ENCODE measurements at places on chromosomes 1 and 21.

DNA sequence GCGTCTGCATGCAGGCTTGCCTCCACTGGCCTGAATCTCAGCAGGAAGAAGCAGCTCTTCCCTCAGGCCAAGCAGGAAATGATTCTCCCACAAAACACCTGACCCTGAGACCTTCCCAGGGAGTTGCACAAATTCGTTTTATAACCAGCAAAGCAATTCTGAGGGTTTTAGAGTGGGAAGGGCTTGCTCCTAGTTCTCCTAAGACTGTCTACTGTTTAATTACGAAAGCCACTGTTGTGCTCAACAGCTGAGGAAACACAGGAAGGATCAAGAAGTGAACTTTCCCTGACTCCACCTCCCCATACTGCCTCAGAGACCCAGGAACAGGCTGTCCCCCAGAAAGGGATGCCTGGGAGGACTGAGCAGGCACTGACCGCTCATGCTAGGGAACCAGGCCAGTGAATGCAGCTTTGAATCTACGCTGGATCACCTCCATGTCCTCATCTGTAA lies 37.0 kb upstream of the PUM1 start:
- no peak for DNase-seq

GRCh38 chr21:44874240-44874496 lies 678 bp upstream of the PTTG1IP start:
- DNase-seq, result no peak

DNA sequence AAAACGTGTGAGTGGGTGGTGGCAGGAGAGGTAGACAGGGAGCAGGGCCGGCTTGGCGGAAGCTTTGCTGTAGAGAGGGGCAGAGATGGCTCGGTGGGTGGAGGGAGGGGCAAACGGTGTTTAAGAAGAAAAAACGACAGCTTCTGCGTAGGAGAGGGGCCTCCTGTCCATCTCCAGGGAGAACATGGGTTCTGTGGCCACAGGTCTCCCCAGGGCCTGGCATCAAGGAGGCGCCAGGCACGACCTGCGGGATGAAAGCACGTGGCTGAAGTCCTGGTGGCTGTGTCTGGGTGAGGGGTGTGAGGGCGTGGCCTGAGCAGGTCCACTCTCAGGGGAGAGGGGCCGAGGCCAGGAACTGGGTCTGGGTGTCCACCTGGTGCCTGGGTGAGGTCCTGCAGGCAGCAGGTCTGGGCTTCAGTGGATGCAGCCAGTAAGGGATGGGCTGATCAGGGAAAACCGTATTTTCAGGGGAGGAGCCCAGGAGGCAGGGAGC lies 940 bp upstream of the PRKCZ start:
- no peak for DNase-seq

DNA sequence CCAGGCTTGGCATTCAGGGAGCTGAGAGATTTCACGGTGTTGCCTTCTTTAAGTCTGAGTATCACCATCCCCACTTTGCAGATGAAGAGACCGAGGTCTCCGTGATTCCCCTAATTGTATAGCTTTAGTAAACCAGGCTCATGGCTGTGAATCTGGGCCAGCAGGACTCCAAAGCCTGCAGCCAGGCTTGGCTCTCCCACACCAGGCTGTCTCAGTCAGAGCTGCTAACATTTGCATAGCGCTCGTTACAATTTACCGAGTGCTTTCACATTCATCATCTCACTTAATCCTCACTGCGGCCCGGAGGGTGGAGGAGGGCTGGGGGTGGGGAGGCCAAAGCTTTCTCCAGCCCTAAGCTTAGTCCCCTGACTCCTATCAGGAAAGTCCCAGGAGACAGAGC lies 11.7 kb downstream of the C1orf94 start:
- DNase-seq, result no peak

DNA sequence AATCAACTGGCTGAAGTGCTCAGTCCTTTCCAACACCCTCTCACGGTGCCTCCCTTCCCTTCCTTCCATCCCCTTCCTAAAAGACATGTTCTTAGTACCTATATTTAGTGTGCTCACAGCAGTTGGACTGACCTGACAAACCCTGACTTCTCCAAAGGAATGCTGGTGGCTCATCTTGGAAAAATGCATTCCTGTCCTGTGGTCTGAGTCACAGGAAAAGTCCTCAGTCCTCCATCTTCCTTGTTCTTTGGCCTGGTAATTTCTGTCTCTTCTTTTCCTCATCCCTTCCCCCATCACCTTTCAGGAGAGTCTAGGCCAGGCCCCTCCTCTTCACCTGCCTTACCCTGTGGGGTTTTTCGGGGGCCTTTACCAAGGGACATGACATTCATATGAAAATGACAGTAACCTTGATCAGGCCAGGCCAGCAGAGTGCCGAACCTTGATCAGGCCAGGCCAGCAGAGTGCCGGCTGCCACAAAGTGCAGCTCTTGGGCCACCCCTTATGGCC lies 7.2 kb downstream of the ATP1B1 start:
- no peak for DNase-seq

GRCh38 chr1:43434256-43434655 lies 19.5 kb downstream of the HYI start:
- DNase-seq, result no peak

DNA sequence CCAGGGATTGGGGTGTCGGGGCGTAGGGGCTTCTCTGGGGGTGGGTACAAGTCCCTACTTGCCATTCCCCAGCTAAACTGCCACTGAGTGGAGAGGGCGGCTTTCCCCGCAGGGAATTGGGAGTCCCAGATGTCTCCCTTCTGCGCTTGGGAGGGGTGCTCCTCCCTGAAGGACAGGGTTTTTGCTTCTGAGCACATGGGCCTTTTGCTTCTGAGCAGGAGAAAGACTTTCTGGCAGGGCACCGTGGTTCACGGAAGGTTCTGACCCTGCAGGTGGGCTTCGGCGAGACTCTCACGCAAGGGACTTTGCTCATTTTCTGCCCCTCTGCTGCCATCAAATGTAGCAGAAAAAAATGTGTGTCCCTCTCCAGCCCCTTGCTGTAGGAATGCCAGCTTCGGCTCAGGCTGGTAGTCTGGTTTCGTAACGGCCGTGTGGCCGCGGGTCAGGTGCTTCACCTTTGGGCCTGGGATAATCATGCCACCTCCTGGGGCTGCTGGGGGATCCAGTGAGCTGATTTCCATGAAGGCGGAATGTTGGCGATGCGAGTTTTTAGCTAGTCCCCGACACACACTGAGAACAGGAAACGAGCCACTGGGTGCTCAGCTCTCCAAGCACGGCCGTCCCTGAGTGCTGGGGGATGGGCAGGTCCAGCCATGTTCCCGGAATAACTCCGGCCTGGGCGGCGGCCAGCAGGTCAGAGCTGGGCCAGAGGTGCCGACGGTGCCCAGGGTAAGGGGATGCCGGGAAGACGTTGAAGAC lies 364.0 kb downstream of the CAMTA1 start:
- DNase-seq, result no peak

GRCh38 chr1:119327450-119328155 lies 41.0 kb upstream of the HAO2 start:
- DNase-seq, result peak; percentile 3

DNA sequence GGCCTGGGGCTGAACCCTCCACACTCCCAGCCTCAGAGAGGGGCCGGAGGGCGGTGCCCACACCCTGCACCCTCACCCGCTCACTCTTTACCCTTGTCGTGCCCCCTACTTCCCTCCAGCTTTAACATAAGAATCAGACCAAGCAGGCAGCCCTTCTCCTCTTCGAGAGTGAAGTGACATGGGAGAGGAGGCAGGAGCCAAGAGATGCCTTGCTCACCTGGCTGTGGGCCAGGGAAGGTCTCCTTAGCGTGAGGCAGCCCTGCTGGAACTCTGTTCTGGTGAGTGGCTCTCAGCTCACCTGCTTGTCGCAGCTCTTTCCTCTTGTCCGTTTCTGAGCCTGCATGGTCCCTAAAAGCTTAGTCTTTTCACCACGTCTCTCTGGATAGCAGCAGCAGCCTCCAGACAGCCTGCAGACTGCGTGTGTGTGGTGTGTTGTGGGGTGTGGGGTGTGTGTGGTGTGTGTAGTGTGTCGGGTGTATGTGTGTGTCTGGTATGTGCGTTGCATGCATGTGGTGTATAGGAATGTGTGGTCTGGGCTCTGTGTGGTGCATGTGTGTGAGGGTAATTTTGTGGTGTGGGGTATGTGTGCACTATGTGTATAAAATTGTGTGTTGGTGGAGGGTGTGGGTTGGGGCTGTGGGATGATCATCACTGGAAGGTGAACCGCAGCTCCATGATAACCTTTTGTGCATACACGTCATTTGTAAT lies 86.7 kb downstream of the CCDC185 start:
- no peak for DNase-seq

- DNase-seq, result no peak
These were observed 11.5 kb downstream of the BCAR3 start for GRCh38 chr1:93670141-93670540.

GRCh38 chr21:15098181-15098580 lies 33.4 kb upstream of the NRIP1 start:
- DNase-seq, result no peak

DNA sequence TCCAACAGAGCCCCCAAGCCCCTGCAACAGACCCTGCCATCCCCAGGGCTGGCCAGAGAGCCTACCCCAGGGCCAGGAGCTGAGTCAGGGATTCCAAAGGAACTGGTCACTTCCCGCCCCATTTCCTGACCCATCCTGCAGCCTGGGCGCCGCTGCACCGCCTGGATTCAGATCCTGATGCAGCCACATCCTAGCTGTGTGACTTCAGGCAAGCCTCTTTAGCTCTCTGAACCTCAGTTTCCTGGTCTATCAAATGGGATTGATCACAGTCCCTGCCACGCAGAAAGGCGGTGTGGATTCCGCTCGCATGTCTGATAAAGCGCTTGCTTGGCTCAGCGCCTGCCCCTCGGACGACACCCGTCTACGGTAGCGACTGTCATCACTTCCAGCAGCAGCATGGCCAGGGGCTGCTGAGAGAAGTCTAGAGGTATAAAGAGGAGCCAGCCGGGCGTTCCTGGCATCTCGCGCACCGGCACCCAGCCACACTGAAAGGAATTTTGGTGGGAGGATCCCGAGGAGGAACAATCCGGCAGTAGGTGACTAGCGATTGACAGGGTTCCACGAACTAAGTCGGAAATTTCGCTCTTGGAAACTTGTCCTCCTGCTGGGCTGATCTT lies 10.1 kb downstream of the EPHA2 start:
- DNase-seq, result no peak

GRCh38 chr1:160866001-160866694 lies 3.5 kb upstream of the CD244 start:
- no peak for DNase-seq

- DNase-seq, result peak; percentile 20
These were observed 918 bp downstream of the MIB2 start for GRCh38 chr1:1616045-1616790.

DNA sequence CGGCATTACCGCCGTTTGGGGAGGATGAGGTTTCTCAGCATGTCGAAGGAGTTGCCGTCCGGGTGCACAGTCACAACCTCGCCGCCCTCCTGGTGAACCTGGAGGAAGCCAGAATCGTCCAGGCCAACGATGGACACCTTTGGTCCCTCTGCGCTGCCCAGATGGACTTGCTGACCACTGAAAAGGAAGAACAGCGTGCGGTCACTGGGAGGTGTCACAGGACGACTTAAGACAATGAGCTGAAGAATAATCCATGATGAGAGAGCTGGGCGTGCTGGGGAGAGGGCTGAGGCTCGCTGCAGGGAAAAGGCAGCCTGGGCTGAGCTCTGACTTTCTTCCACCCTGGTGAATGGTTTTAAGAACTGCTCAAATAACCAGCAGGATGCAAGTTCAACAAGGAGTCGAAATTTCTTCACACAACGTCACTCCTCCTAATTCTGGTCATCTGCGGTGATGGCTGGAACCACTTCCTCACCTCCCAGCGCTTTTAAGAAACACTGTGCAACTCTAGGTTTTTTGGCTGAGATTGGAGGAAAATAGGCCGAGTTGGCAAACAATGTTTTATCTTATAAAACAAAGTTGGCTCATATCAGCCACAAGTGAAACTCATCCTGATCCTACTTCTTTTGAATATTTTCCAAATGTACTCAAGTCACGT lies 55.5 kb downstream of the SIM2 start:
- no peak for DNase-seq

DNA sequence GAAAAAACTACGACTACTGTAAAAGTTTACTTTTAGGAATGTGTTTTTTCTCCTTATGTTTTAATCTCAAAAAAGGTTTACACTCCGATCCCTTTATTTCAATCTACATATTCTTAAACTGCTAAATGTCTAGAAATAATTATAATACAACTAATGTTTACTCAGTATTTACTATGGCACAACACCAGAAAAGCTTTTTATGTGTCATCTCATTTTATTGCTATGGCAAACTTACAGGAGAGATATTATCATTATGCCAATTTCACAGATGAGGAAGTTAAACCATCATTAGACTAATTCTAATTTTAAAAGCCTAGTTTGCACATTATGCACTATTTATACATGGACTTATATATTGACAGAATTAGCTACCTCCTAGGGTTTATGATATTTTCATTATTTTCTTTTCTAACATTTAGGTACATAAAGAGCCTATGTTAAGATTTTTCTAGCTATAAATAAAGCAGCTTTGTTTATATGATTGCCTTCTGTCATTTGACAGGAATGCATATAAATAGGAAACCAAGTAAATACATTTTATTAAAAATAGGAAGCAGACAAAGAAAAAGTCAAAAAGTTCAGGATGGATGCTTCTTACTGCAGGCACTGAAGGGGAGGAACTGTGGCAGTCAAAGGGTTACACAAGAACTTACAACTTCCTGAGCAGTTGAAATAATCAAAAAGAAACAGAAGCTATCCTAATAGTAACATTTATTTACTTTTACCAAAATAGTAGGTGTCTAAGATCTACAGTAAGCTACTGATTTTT lies 442.4 kb downstream of the LTN1 start:
- DNase-seq, result no peak

- no peak for DNase-seq
These were observed 202.7 kb downstream of the CAMTA1 start for GRCh38 chr1:6987940-6988339.

DNA sequence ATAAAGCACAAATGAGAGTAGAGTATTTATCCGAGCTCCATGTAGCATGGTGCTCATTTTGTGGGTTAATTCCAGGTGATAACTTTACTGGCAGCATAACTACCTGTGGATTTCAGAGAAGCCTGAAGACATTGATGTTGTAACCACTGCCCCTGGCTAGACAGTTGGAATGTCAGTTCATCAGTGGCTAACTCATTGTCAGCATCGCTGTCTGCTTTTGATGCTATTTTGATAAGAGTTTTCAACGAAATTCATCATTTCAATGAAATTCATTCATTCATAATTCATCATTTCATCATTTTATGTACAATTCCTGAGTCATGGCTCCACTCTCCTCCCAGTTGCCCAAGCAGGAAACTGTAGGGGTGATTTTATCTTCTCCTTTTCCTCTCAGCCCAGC lies 34.4 kb downstream of the HSD3B1 start:
- no peak for DNase-seq

- no peak for DNase-seq
These were observed 153.4 kb downstream of the FMN2 start for GRCh38 chr1:240244968-240245628.

DNA sequence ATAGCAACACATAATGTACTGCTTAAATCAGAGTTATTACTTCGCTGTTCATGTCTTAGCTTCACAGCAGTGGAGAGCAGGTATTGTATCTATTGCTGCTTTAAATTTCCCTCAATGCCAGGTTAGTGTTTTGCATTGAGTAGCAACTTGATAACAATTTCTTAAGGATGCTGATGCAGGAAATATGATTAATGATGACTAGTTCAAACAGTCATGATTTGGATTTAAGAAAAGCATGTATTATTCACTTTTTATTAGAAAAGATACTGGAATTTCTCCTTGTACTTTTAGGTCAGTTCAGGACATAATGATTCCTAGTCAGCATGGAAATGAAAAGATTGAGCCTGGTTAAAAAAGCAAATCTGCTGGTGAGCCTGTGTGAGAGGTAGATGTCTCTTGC lies 67.2 kb upstream of the ARHGAP29 start:
- no peak for DNase-seq

- DNase-seq, result no peak
These were observed 23.0 kb upstream of the PNRC2 start for GRCh38 chr1:23936481-23937176.

Data from activated effector memory CD4-positive, alpha-beta T cell treated with Interleukin-2 at 50 U/mL for 16 hours (primary cell).